Camera-type eye (tissue), 1 donor: ENCODE measurements at places on chromosomes 3 and 15. TPM values are rescaled to one million over a fixed set of nuclear protein-coding genes. Genes with fewer than 3 reads are reported as not detected.

KBTBD12 gene
- 6.0 TPM for total RNA-seq

SLC12A6 gene
- total RNA-seq = 61.6 TPM

CCDC13 gene
- total RNA-seq = 9.3 TPM

PPM1M gene
- 10.6 TPM for total RNA-seq

SERPINI2 gene
- not detected for total RNA-seq

FANCI gene
- 23.0 TPM for total RNA-seq

C15orf39 gene
- total RNA-seq = 9.6 TPM

DZIP3 gene
- total RNA-seq = 51.1 TPM

MYLK gene
- 149 TPM for total RNA-seq

DBR1 gene
- total RNA-seq = 24.7 TPM

CHRD gene
- total RNA-seq = 26.8 TPM

PLA1A gene
- 1.3 TPM for total RNA-seq

SLC35G2 gene
- total RNA-seq = 13.6 TPM

BSN gene
- total RNA-seq = 14.3 TPM

CADPS gene
- total RNA-seq = 418 TPM

FANCD2OS gene
- not detected for total RNA-seq

SEC11A gene
- total RNA-seq = 133 TPM

TMEM207 gene
- total RNA-seq = not detected

ERC2 gene
- 24.2 TPM for total RNA-seq

NISCH gene
- total RNA-seq = 226 TPM

ALCAM gene
- total RNA-seq = 55.5 TPM

CCDC33 gene
- 5.2 TPM for total RNA-seq

ITIH4 gene
- total RNA-seq = 4.9 TPM

SMCO1 gene
- total RNA-seq = 0.38 TPM

DNAH1 gene
- 9.0 TPM for total RNA-seq

ZNF80 gene
- total RNA-seq = not detected

PPIP5K1 gene
- total RNA-seq = 46.3 TPM

CORO2B gene
- 43.0 TPM for total RNA-seq

CDC25A gene
- total RNA-seq = 4.6 TPM

EIF5A2 gene
- total RNA-seq = 4.7 TPM

LRTM1 gene
- 22.9 TPM for total RNA-seq

TM4SF4 gene
- not detected for total RNA-seq

CHL1 gene
- 78.5 TPM for total RNA-seq

GNAT1 gene
- 66.7 TPM for total RNA-seq

IL12A gene
- not detected for total RNA-seq

RHOV gene
- total RNA-seq = 7.2 TPM

SH2D7 gene
- total RNA-seq = not detected
